Stimulated activated naive CD4-positive, alpha-beta T cell (primary cell): ENCODE measurements at places on chromosomes 2 and 18.

- no peak for DNase-seq
Observed at GRCh38 chr18:55220523-55220922, 261.3 kb upstream of the CCDC68 start.

DNA sequence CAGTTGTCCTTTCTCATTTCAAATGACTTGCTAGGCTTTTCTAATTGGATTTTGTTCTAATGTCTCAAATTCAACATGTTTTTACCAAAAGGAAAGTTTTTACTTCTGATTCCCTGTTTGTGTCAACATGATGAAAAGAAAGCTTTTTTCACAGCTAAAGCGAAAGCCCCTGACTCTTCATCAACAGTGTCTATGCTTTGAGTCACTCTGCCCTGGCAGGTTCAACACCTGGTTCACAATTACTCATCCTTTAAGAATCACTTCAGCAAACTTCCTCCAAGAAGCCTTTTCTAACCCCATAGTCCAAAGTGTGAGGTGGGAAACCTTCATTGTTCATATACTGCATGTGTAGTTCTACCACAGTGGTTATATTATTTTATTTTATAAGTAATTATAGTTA lies 7.6 kb upstream of the DSG2 start:
- DNase-seq: no peak

DNA sequence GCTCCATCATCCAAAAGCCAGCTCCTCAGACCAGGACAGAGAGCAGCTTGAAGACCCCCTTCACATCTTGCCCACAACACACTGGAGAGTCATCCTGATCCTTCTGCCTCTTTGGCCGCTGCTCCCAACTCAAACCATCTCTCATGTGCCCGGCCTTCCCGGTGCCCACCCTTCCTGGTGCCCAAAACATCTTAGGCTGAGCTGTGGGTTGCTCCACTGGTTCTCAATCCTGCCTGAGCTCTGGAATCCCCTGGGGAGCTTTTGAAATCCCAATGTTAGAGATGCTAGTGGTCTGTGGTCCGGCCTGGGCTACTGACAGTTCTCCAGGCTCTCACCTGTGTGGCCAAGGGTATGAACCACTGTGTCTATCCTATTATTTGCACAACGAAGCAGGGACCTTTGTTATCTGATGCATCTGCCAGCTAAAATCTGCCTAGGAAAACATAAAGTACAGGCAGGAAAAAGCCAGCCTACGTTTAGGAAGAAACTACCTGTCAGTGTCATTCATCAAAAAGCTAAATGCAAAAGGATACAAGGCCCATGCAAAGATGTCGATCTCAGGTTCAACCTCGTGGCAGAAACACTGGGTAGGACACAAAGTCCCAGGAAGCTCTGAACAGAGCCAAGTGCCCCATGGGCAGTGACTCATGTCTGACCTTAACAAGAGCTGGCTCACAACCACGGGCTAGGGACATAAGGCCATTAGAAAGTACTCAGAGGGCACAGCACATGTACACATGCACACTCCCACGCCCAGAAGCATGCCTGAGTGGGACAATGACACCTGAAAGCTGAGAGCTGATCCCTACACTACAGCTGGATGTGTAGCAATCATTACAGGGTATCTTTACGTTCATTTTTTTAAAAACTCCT lies 30.8 kb downstream of the TBC1D8 start:
- DNase-seq: no peak

GRCh38 chr2:20514596-20515269 lies 67.9 kb downstream of the RHOB start:
- DNase-seq: no peak

- DNase-seq: no peak
Observed at GRCh38 chr2:45769854-45770576, 118.5 kb downstream of the PRKCE start.

DNA sequence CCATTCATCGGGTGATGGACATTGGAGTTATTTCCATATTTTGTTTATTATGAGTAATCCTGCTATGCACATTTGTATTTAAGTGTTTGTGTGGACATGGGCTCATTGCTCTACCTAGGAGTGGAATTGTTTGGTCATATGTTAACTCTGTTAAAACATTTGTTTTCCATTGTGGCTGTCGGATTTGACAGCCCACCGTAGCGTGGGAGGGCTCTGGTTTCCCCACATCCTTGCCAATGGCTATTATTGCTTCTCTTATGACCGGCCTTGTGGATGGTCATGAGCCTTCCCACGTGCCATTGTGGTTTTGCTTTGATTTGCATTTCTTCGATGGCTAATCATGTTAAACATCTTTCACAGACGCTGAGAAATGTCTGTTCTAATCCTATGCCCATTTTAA lies 92.0 kb downstream of the ZNF236 start:
- DNase-seq: no peak
